ENCODE measurements at places on chromosomes 2 and 18.

DNA sequence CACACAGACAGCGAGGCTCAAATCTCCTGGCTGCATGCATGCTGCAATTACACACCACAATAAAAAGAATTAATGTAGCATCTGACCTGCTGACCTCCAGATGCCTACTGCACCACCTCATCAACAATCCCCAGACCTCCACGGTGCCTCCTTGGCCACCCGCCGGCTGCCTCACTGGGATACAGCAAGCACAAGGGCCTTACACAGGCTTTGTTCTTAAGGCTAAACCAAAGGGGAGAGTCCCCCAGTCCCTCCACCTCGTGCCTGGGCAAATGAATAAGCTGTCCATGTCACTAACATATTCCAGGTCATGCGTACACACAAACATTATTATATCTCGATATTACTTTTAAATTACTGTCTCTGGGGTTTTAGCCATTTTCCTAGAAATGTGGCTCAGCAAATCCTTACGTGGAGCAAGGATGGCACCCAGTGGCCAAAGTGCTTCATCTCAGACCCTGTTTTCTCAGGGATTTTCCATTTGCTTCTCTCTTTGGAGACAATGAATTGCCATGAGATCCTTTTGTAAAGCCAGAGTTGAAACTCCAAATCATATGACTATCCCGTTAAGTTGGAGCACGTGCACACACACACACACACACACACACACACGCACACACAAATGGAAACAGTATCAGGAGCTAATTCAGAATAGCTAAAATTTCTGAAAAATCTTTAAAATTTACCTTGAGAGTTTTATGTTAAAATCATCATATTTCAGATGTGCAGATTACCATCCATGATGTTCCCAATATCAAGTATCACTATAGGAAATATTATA, 313.8 kb downstream of the PDE11A start:
- DNase-seq, result peak; percentile 75

- peak; percentile 93 for DNase-seq
These were observed 81.4 kb upstream of the PKDCC start for GRCh38 chr2:41966431-41966893.

GRCh38 chr2:45872211-45872610, 220.7 kb downstream of the PRKCE start:
- DNase-seq, result no peak

DNA sequence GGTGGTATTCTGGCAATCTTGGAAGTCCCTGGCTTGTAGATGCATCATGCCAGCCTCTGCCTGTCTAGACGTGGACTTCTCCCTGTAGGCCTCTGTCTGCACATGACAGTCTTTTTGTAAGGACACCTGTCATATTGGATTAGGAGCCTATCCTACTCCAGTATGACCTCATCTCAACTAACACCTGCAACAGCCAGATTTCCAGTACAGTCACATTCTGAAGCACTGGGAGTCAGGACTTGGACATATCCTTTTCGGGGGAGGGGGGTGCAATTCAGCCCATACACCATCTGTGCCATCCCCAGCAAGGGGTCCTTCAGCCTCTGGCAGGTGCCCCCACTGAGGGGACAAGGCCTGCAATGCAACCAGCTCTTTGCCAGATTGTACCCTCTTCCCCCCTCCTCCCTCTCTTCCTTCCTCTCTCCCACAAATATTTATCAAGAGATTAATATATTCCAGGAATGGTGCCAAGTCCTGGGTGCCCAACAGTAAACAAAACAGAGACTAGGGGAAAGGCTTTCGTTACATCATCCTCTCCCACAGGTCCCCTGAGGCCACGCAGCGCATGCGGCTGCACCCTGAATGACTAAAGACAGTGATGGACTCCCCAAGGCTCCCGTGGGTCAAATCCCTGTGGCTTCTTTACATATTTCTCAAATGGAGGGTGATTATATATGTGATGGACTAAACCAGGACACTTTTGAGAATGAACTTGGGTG, 20.5 kb upstream of the MYCN start:
- no peak for DNase-seq

DNA sequence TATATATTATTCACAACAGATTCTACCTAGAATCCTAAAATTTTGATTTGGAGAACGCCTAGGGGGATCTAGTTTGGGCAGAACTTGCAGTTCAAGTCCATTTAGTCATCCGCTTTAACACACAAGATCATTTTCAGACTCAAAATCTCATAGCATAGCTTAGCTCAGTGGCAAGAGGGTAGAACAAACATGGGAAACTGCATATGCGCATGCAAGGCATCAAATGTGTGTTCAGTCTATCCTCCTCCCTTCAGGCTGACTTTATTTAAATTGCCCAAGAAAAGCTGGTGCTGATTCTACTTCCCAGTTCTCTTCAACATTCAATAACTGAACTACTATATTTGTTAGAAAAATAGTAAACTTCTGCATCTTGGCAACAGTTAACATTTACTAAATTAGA, 79.6 kb upstream of the NRXN1 start:
- DNase-seq, result no peak

GRCh38 chr2:196080526-196080925, 11.9 kb upstream of the DNAH7 start:
- no peak for DNase-seq

DNA sequence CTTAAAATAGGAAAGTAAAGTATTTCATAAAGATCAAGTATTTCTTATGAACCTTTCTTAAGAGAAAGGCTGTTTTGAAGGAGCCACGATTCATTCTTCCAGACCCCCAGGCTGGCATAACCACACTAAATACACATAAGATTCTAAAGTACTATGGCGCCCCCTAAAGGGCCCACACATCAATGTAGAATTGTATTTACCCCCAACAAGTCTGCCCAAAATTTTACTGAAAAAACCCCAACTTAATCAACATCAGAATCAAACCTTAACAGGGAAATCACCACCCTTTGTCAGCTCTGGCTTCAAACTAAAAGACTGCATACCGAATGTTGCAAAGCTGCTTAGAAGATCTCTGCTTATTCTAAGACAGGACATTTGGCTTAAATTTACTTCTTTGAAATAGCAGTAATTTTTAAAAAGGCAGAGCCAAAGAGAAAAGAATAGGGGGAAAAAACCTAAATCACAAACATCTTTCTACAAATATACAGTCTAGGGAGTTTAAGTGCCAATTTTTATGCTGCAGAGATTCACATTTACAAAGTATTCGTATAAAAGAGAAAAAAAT, 20.4 kb upstream of the BCL2 start:
- DNase-seq, result no peak

DNA sequence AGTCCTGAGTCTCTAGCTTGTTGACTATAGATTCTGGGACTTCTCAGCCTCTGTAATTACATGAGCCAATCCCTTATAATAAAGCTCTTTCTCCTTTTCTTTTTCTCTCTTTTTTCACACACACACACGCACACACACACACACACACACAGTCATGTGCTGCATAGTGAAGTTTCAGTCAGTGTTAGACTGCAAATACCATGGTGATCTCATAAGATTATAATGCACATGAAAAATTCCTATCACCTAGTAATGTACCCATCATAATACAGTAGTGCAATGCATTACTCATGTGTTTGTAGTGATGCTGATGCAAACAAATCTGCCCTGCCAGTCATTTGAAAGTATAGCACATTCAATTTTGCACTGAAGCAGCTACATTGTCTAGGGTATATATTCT, 558.2 kb downstream of the SUCLG1 start:
- DNase-seq, result no peak

- no peak for DNase-seq
These were observed 102.9 kb upstream of the THUMPD2 start for GRCh38 chr2:39881948-39882347.

DNA sequence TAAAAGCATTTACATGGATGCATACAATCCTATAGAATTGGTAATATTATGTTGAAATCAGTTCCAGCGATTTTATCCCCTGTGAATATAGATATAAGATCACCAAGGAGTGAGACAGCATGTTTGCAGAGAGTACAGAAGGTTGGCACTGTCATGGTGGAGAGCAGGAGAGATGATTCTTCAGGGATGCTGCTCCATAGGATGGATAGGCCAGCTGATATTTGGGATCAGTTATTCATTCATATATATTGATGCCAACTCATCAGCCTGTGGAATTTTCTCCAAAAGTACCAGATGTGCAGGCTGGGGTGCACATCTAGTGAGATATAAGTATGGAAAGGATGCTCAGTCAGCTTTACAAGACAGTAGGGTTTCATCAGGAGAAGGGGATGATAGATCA, 139.9 kb downstream of the IKZF2 start:
- no peak for DNase-seq

- no peak for DNase-seq
These were observed 31.0 kb downstream of the MTERF4 start for GRCh38 chr2:241070811-241071676.

DNA sequence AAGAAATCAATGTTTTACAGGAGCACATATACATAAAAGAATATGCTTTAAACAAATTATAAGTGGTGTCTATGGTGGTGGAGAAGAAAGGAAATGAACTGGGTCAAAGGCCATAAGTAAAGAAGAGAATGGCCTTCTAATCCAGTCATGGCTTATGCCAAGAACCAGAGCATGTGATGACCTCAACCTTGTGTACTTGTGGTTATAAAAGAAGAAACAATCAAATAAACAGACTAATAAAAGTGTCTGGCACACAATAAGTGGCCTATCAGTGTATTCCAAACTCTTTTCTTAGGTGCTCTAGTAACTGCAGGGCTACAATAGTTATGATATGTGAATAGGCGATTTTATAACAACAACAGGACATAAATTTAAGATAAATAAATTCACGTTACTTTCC, 2.6 kb downstream of the SERPINB11 start:
- DNase-seq, result no peak

GRCh38 chr2:219210196-219210885, 3.8 kb downstream of the ZFAND2B start:
- DNase-seq, result peak; percentile 19

GRCh38 chr2:238585836-238586821, 159.4 kb downstream of the ASB1 start:
- no peak for DNase-seq

- DNase-seq, result no peak
These were observed 90.7 kb upstream of the GCFC2 start for GRCh38 chr2:75801234-75801982.

- DNase-seq, result no peak
These were observed 20.7 kb downstream of the TOGARAM2 start for GRCh38 chr2:29001806-29002205.

GRCh38 chr2:64869126-64869525, 120.1 kb upstream of the SLC1A4 start:
- DNase-seq, result peak; percentile 45

GRCh38 chr2:33777786-33778185, 178.7 kb upstream of the FAM98A start:
- no peak for DNase-seq

DNA sequence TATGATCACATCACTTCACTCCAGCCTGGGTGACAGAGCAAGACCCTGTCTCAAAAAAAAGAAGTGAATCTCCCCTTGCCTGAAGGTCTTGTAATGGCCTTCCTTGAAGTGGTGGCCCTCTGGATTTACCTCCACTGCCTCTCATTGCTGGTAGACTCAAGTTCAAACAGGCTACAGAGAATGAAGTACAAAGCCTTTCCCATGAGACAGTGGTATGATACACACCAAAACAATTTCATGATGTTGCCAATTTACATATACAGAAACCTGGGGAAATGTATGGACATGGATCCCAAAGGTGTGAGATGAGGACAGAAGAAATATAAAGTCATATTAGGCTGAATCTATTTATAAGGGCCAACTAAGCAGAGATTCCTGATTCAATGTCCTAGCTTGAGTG, 4.8 kb upstream of the NOTO start:
- DNase-seq, result no peak

GRCh38 chr2:197852108-197852507, 47.7 kb downstream of the PLCL1 start:
- DNase-seq, result peak; percentile 43

DNA sequence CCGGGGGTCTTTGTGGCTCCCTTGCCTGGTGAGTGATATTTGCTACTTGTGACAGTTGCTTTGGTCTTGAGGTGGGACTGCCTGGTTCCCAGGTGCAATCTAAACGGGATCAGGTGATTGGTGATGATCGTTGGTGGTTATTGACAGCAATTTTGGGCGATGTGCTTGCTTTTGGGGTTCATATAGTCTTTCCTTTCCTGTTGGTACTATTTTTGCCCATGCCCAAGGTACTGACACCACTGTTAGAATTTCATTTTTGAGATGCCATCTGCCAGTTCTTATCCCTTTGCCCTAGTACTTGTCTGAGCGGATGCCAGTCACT, 573 bp downstream of the WDR7 start:
- DNase-seq, result no peak

DNA sequence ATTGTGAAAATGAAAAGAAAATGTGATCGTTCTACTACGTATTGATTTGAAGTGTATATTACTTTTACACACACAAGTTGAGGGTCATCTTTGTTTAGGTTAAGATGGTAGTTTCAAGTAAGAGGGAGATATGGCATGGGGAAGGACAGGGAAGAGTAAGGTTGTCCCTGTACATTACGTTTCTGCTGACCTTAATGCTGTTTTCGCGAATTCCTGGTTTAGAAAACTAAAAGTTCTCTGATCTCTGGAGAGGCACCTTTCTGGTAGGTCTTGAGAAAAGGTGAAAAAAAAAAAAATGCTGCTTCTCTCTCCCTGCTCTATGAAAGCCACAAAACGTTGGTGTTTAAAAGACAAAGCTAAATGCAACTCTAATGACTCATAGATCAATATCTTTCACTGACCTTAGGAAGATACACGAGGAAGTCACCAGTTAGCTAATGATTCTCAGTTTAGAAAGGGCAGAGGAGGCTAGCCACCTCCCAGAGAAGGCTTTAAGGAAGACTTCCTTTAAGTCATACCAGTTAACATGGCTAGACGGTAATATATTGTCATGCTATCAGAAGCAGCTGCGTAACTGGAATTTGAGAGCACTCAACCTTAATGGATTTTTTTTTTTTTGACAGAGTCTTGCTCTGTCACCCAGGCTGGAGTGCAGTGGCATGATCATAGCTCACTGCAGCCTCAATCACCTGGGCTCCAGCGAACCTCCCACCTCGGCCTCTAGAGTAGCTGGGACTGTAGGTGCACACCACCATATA, 13.2 kb downstream of the TXNDC2 start:
- no peak for DNase-seq

DNA sequence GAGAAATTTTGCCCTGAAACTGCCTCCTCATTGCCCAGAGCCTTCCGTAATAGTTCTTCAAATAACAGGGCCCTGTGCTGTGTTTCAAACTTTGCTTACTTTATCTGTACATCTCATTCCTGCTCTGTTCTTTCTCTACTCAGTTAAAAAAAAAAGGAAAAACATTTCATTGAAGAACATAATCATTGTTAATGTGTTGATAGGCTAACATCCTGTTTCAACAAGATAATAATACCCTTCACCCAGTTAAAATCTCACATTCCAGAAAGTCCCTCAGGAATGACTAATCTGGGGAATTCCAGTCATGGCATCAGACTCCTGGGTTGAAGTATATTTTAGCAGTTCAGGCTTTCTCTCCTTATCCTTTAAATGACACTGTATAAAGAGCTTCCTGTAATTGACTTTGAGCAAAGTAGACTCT, 45.6 kb upstream of the ITGAV start:
- no peak for DNase-seq

DNA sequence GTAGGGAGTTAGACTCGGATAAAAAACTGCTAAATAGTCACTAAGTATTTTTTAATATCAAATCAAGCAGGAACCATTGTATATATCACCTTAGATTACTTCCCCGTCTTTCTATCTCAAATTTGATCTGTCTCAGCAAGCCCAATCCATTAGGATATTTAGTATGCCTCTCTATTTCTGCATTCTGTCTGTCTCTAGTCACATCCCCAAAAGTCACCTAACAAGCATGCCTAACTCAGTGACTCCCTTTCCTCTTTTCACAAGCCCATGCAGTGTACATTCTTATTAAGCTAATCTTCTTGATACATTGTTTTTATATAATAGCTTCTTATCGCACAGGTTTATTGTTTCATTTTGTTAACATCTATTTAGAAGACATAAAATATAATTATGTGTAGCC, 57.8 kb downstream of the PDE1A start:
- DNase-seq, result no peak
